Stimulated activated CD4-positive, alpha-beta T cell treated with anti-CD3 and anti-CD28 coated beads, Interleukin-12 subunit alpha, Interleukin-12 subunit beta, amount 100 ng/mL, for 24 hours (primary cell): ENCODE measurements at places on chromosomes 13 and 19.
A peak's percentile ranks its signal among the peaks of the same experiment; 100 is the strongest.

- DNase-seq: no peak
Measured at GRCh38 chr13:35787937-35788336, 311.4 kb upstream of the MAB21L1 start.

DNA sequence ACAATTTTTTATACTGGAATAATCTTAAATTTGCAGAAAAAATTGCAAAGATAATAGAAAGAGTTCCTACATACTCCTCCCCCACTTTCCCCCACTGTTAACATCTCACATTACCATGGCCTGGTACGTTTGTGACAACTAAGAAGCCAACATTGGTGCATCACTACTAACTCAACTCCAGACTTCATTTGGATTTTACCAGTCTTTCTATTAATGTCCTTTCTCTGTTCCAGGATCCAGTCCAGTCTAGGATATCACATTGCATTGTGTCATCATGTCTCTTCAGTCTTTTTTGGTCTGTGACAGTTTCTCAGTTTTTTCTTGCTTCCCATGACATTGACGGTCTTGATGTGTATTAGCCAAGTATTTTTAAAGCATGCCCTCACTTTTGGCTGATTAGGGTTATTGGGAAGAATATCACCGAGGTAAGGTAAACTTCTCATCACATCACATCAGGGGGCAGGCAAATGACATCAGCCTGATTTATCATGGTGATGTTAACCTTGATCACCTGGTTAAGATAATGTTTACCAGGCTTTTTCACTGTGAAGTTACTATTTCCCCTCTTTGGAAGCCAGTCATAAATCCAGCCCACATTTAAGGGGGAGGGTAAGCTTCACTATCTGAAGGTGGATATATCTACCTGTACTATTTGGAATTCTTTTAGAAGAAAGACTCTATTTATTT lies 322.1 kb downstream of the ENOX1 start:
- DNase-seq: no peak

GRCh38 chr13:79468819-79469218 lies 12.1 kb upstream of the NDFIP2 start:
- no peak for DNase-seq

- DNase-seq: no peak
Measured at GRCh38 chr13:104530741-104531140, 1464.5 kb upstream of the SLC10A2 start.

- no peak for DNase-seq
Measured at GRCh38 chr19:12939975-12940423, 1.6 kb downstream of the CALR start.

- DNase-seq: no peak
Measured at GRCh38 chr19:39796000-39796498, 17.4 kb downstream of the LEUTX start.

- no peak for DNase-seq
Measured at GRCh38 chr19:57317503-57317902, 2.8 kb upstream of the ZNF543 start.

DNA sequence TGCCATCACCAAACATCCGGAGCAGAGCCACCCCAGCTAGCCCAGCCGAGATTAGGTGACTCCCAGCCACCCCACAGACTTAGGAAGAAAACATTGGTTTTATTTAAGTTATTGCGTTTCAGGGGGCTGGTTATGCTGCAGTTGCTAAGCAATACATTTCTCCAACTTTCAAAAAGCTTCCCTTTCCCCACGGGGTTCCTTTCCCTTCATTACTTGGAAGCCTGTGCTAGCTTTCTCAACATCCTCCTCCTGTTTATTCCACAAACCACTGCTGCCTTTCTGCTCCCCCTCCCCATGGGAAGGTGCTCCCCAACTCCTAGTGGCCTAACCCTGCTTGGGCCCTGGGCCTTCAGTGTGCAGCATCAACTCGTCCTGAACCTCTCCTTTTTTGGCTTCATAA lies 52.6 kb downstream of the CDADC1 start:
- DNase-seq: no peak

DNA sequence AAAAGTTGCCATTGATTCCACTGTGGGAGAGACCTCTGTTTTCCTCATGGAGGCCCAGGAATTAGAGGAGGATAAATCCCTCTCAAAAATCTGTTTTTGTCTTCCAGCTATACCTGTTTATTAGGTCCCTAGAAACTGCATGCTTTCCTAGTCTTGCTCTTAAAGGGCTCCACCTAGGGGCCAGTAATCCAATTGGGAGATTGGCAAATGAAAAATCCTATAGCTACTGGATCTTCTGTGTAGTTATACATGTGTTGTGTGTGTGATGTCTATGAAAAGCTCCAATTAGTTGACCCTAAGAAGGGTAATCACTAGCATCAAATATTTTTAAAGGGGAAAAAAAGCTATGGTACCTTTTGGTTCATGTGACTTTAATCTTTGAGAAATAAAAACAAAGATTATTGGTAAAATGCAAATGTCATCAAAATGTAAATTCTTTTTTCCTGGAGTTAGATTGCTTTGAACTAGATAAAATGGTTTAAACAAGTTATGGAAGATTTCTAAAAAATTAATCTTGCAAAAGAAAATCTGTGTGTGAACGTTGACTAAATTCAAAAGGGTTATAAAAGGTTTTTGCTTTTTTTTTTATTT lies 63.4 kb upstream of the C1QTNF9B start:
- DNase-seq: no peak

- DNase-seq: no peak
Measured at GRCh38 chr13:113869263-113869662, 5.4 kb upstream of the GAS6 start.

DNA sequence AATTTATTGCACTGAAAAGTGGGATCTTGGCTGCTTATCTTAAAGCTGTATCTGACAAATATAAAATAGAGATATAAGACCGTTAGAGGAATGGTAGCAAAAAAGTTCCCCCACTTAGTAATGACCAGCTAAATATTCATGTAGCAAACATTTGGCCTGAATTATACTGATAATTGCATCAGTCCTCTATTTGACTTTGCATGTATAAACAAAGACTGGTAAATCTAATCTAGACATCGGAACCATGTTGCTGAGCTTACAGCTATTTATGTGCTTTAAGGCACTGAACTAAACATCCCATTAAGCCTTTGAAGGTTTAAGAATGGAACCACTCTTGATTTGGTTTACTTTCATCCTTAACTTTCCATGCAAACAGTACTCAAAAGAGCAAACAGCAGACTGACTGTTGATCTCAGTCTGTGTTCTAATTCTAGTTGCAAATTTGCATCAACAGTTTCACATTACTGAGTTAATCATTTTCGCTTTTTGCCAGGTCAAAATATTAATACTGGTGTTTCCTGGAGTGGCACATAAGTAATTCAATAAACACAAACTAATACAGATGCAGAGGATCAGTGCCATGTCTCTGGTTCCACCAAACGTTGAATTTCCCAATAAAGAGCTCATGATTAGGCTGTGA lies 203.5 kb upstream of the HTR2A start:
- no peak for DNase-seq

GRCh38 chr13:79483086-79483706 lies 2.2 kb downstream of the NDFIP2 start:
- no peak for DNase-seq

DNA sequence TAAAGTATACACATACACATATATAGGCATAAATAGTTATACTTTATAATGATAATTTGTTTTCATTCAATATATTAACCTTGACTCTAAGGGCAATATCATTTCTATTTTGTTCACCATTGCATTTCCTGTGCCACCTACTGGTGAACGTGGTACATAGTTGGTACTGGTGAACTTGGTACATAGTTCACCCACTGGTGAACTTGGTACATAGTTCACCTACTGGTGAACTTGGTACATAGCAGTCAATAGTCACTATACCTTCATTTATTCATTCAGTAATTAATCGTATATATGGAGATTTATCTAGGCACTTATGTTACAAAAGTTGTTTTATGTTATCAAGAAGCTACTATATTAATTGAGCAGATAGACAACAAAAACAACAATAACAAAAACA lies 172.6 kb upstream of the ATXN8OS start:
- DNase-seq: no peak

DNA sequence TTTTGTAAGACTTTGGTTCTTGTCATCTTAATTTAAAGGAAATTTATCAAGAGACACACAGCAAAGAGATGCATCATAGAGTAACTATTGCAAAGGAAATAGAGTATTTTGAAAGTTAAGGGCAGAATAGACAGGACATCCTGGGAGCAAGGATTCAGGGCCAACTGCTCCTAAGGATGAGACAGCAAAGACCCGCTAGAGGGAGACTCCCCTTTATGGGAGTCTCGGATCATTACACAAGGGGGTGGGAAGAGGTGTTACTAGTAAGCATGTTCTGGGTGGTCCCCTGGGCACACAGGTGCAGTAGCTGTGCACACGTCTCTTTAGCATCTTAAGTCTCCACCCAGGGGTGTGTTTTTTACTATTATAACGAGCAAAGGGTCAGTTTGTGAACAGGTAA lies 9.6 kb downstream of the ZSCAN5C start:
- no peak for DNase-seq

GRCh38 chr13:44046428-44046827 lies 166.7 kb downstream of the LACC1 start:
- DNase-seq: no peak

- DNase-seq: no peak
Measured at GRCh38 chr13:32737111-32737571, 150.9 kb downstream of the PDS5B start.

GRCh38 chr19:38667661-38668171 lies 20.3 kb downstream of the ACTN4 start:
- no peak for DNase-seq

GRCh38 chr19:47391510-47392223 lies 27.7 kb downstream of the MEIS3 start:
- peak; percentile 84 for DNase-seq

DNA sequence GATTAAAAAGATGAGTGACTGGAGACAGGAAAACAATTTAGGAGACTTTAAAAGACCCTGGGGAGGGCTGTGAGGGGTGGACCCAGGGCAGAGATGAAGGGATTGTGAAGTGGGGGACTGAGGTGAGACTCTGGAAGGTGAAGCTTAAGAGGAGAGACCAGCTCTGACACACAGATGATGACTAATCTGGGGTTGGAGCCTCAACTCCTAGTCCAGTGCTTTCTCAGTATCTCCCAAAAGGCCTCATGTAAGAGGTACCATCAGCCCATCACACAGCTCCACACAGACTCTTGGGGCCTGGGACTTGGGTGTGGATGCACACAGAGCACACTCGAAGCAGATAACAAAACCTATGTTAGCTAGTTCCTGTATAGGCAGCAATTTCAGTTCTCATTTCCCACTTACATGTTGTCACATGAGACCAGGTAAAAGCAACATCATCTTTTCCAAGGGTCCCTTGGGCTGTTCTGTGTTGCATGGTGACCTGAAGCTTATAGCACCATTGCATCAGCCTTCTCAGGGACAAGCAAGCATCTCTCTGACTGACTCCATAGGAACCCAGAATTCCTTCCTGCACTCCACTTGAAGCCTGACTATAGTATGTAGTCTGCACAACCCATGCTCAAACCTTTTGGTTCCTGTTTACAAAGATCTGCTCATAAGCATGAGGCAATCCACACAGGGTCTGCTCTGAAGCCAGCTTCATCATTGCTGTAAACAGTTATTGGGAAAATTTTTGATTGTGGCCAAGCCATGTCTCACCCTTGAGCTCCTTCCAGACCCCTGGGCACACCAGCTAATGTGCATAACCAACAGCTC lies 88.6 kb upstream of the MYCBP2 start:
- no peak for DNase-seq

- DNase-seq: no peak
Measured at GRCh38 chr13:98619556-98619955, 42.6 kb upstream of the STK24 start.

DNA sequence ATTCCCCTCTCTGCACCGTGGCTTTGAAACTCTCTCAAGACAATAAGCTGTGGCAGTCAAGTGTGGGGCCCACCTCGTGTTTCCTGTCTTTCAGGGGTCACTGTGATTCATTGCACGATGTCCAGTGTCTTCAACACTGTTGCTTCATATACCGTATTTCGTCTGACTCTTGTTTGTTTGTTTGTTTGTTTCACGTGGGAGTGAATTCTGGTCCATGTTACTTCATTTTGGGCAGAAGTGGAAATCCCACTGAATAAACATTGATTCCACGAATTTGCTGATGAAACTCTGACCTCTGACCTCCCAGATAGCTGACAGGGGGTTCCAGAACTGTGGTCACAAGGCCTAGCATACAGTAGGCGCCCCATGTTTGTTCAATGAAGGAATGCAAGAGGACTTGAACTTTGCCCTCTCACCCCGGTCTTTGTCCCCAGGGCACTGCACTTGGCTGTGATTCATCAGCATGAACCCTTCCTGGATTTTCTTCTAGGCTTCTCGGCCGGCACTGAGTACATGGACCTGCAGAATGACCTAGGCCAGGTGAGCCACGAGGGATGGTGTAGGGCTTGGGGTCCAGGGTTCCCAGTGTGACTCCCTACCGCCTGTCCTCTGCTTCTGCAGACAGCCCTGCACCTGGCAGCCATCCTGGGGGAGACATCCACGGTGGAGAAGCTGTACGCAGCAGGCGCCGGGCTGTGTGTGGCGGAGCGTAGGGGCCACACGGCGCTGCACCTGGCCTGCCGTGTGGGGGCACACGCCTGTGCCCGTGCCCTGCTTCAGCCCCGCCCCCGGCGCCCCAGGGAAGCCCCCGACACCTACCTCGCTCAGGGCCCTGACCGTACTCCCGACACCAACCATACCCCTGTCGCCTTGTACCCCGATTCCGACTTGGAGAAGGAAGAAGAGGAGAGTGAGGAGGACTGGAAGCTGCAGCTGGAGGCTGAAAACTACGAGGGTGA lies 5.1 kb downstream of the NFKBIB start:
- DNase-seq: no peak

GRCh38 chr13:33213024-33213768 lies 72.4 kb downstream of the STARD13 start:
- DNase-seq: no peak

DNA sequence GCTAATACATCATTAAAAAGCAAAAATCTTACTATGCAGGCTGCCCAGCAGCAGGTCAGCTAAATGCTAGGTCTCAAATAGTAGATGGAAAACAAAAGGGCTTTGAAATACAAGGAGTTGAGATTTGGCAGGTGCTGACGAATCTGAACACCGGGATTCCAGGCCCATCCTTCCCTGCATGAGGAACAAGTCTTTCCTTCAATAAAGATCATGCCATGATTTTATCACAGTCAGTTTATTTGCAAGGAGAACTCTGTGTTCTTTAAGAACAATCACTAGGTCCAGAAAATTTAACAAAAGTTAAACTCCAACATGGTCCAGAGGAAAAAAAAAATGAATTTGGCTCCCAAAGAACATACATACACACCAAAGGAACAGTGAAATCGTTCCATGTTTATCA lies 551.4 kb downstream of the SLITRK6 start:
- DNase-seq: no peak

- no peak for DNase-seq
Measured at GRCh38 chr13:93151277-93151676, 75.3 kb upstream of the GPC6 start.

DNA sequence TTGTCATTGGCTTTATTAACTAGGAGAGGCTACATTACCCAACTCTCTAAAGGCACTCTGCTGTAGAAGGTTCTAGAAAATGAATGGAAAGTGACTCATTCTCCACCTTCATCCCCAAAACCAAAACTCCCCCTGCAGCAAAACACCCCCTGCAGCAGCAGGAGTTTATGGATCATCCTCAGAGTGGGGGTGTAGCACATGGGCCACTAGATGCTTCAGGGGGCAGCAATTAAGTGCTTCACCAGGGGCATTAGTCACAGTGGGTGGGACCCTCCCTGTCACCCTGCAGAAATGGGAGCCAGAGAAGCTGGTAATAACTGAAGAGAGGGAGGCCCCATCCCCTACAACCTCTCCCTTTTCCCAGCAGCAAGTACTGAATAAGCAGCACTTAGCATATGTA lies 64.5 kb upstream of the MED4 start:
- no peak for DNase-seq
